T-helper 17 cell (primary cell): ENCODE measurements at places on chromosomes 7 and 10. TPM values are rescaled to one million over a fixed set of nuclear protein-coding genes. Genes with fewer than 3 reads are reported as not detected.

RBP4 gene
- total RNA-seq, result not detected

MKX gene
- total RNA-seq, result not detected

TET1 gene
- total RNA-seq, result 2.8 TPM

ZNF853 gene
- 0.85 TPM for total RNA-seq

EPHB4 gene
- total RNA-seq, result 6.6 TPM

CNNM1 gene
- 0.15 TPM for total RNA-seq

MMD2 gene
- total RNA-seq, result not detected

GBX1 gene
- total RNA-seq, result not detected

IDI2 gene
- total RNA-seq, result not detected
